ENCODE measurements at places on chromosomes 1 and 21.

- no peak for DNase-seq
These were observed 265.2 kb downstream of the BRINP3 start for GRCh38 chr1:190212450-190212849.

DNA sequence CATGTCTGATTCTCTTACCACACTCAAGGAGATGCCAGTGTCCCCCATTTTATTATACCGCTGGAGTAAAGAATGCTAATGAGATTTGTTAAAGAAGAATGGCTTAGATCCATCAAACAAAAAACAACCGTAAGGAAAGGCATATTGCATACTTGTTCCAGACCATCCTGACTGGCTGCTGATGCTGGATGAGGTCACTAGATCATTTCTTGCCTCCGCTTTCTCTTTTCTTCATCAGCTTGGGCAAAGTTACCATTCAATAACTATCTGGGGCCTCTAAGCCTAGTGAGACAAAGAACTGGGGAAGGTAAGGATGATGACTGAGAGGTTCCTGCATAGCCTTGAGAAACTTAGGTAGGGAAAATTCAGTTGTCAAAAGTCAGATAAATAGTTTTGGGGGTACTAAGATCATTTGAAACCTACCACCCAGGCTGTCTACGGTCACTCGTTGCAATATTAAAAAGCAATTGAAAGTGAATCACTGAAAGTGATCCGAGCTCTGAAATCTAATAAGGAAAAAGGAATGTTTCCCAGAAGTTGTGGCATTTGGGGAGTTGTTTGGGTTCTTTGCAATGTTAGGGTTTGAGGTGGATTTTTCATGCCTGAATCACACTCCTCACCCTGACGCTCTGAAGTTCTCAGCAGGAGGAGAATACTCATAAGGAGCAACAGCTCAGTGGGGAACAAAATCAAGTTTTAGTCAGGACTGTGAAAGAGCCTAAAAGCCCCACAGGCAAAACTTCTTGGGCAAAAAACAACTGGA lies 176.8 kb downstream of the HHIPL2 start:
- no peak for DNase-seq

GRCh38 chr1:167344615-167345385 lies 124.1 kb downstream of the POU2F1 start:
- no peak for DNase-seq

- DNase-seq = no peak
These were observed 136.5 kb downstream of the FGGY start for GRCh38 chr1:59433440-59433813.

DNA sequence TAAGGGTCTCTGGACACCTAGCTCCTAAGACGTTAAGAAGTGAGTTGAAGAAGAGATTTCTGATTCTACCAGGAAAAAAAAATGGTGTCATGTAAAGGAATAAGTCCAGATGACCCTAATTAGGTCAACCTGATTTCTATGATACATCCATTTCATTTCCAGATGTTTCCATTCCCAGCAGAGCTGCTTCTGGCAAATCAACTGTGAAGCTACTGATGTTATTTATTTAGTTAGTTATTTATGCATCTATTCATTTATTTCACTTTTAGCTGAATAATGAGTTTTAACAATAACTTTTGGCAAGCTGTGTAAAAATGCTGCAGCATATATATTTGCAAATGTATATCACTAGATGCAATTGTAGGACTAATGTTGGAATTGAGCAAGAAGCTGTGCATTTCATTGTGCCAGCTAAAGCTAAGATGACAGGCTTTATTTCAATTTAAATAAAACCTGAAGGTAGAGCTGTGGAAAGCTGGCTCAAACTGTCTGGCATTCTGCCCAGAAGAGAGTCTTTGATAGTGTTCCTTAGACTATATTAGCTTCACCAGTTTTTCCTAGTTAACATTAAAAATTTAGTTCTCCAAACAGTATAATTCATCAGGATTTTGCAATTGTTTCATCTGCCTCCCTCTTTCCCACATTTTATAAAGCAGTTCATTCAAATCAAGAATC lies 1164.4 kb upstream of the ADGRL4 start:
- no peak for DNase-seq

- no peak for DNase-seq
These were observed 116.2 kb downstream of the TGFBR3 start for GRCh38 chr1:91769742-91770141.
